ENCODE measurements at places on chromosomes 6 and 20.
A peak's percentile ranks its signal among the peaks of the same experiment; 100 is the strongest.

GRCh38 chr6:39496915-39497314 is 174.4 kb upstream of the KCNK16 start:
- no peak for DNase-seq

DNA sequence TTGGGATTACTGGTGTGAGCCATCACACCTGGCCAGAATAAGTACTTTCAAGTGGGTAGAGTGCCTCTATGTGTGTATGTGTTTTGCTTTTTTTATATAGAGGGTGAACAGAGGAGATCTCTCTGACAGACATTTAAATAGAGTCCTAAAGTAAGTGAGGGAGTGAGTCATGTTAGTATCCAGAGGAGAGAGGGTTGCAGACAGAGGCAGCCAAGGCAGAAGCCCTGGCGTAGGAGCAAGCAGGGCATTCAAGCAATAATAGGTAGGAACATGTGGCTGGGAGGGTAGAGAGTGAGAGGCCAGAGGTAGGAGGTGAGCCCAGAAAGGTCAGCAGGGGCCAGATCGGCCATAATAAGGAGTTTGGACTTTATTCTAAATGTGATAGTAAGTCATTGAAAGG is 48.9 kb downstream of the PHF20 start:
- DNase-seq, result no peak

DNA sequence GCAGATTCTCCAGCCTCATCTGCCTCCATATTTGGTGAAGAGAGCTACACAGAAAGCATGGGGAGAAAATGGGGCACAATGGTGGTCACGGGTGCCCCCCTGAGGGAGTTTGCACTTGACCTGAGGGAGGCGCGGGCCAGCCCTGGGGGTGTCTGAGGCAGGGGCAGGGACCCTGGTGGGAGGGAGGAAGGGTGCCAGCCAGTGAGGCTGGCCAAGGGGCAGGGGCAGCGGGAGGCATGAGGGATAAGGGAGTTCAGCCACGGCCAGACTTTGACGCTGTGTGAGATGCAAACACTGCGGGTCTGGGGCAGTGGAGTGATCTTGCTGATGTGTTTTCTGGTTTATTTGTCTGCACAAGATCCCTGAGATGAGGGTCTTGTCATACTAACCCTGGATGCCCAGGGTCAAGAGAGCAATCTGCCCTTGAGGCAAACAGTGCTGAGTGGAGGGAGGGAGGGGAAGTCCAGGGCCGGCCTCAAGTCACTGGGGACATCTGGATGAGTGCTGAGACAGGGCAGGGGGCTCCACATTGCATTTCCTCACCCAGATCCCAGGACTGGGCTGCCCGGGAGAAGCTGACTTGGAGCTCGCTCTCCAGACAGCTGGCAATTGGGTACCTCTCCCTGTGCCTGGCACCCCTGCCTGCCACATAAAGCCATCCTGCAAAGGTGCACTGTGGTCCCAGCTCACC is 8.8 kb upstream of the PCMTD2 start:
- DNase-seq, result no peak

DNA sequence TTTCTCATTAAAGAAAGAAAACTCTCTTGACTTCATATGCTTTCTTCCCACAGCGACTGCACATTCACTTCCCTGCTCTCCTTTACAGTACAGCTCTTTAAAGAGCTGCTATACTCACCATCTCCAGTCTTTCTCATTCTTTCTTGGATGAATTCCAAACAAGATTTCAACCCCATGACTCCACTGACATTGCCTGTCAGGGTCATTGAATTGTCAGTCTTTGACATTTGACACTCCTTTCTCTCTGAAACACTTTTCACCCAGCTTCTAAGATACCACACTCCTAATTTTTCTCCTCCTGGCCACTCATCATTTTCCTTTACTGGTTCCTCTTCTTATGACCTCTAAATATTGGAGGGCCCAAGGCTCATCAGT is 811 bp upstream of the ARMH2 start:
- no peak for DNase-seq

DNA sequence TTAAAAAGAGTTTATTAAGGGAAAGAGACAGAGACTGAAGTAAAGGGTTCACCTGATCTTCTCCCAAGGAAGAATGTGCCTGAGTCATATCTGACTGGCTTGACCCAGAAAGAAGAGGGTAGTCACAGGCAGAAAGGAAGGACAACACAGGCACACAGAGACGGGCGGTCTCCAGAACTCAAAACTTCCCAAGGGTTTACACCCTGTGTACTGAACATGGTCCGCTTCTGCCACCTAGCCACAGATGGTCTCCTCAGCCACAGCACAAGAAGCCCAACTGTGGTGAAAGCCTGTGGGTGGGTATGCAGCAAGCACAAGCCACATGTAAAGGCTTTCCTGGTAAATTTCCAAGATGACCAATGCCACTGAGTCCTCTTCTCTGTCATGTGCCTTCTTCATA is 17.2 kb downstream of the UNC5CL start:
- DNase-seq, result no peak

GRCh38 chr6:41706876-41707564 is 28.4 kb downstream of the TFEB start:
- no peak for DNase-seq

GRCh38 chr6:51468704-51469103 is 618.7 kb downstream of the PKHD1 start:
- no peak for DNase-seq

DNA sequence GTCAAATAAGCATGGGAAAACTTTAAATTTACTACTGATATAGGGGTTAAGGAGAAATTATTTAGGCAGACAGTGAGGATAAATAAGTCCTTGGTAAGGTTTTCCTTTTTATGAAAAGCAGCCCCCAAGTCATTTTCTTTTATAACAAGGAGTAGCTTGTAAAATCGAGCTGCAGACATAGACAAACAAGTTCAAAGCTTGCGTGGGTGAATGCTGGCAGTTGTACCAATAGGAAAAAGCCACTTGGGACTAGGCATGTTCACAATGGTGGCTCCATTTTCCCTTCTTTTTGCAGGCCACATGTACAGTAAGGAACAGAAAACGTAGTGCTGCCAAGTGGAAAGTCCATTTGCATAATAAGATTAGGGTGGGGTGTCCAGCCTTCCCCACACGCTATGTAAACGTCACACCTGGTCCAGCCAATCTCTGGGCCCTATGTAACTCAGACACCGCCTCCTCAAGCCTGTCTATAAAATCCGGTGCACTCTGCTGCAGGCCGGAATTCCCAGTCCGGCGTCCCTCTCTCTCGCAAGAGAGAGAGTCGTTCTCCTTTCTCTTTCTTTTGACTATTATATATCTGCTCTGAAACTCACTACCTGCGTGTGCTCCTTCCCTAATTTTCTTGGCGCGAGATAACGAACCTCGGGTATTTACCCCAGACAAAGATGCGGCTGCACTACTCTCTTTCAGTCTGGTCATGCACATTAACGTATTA is 217.1 kb upstream of the MAN1A1 start:
- DNase-seq, result no peak

GRCh38 chr6:84798257-84798656 is 33.9 kb upstream of the TBX18 start:
- DNase-seq, result no peak

GRCh38 chr6:127637830-127638409 is 60.9 kb downstream of the C6orf58 start:
- DNase-seq, result peak; percentile 57

- no peak for DNase-seq
These were observed 1084.8 kb upstream of the CITED2 start for GRCh38 chr6:140459209-140459608.

DNA sequence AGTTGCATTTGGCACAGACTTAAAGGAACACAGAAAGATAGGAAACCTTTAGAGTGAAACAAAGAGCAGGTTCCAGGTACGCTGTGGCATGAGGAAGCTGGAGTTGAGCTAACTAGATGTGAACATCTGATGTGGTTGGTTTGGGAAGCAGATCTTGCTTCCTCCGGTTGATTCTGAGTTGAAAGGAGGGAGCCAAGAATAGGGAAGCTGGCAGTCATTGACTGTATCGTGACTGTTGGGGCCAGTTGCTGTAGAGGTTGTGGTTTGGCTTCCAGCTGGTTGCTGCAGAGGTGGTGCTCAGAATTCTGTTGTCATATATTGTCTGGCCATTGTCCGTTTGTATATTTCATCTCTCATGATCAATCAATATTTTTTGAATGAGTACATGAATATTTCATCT is 325.9 kb downstream of the PLCB1 start:
- DNase-seq, result peak; percentile 95

DNA sequence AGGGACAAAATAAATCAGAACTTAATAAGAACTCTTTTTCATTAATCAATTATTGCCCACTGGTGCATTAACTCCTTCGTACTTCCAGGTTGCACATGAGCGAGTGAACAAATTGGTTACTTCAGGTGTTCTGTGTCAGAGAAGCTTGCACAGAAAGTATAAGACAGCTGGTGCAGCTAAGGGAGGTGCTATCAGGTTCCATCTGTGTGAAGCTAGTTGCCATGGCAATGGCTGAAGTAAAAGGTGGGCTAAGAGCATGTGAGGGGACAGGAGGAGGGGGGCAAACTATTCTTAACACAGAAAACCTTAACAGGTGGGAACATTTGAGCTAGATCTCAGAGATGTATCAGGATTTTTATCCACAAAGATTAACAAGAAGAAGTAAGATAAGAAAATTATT is 81.6 kb downstream of the MANEA start:
- DNase-seq, result no peak

DNA sequence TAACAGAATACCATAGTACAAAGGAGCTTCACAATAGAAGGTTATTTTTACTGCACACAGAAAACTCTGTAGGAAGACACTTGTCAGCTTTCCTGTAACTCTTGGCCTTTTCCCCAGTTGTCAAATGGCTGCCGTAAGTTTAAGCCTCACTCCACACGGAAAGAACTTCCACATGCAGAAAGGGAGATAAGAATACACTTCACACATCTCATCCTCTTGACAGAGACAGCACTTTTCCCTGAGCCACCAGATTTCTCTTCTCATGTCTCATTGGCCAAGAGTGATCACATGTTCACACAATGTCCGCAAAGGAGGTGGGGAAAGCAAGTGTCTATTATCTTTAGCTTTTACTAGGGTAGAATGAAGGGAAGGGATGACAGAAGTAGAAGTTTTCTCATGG is 540.7 kb downstream of the HAO1 start:
- DNase-seq, result no peak

- DNase-seq, result peak; percentile 32
These were observed 324.7 kb upstream of the RUNX2 start for GRCh38 chr6:45003387-45003786.

DNA sequence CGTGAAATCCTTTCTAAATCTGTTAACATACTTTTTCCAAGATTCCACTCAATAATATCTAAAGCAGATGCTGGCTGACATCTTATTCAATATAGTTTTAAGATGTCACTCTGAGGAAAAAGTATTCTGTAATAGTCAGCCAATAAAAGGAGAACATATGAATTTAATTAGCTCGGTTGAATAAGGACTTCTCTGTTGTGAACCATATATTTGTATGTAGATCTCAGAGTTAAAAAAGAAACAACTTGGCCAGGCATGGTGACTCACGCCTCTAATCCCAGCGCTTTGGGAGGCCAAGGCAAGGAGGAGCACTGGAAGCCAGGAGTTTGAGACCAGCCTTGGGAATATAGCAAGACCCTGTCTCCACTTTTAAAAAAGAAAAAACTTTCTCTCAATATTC is 7.4 kb upstream of the CD24 start:
- no peak for DNase-seq

- no peak for DNase-seq
These were observed 155.3 kb upstream of the STXBP5 start for GRCh38 chr6:147048930-147049329.

DNA sequence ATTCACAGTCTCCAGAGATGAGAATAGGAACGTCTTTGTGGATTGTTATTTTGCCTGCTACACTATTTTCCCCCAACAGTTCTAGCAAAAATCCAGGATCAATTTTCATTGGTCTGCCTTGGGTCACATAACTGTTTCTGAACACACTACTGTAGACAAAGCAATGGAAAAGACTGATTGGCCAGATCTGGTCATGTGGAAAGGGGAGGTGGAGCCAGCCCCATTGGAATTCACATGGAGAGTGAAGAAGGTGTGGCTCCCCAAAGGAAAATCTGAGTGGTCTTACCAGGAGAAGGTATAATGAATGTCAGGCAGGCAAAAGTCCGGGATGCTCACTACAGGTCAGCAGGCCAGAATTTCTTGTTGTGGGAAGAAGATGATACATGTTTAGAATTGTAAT is 9.5 kb upstream of the TP53RK start:
- no peak for DNase-seq

- DNase-seq, result no peak
These were observed 8.9 kb upstream of the SPATA2 start for GRCh38 chr20:49924247-49924646.
